Thoracic aorta (tissue), 2 donors: ENCODE measurements at places on chromosomes 6 and 20. TPM values are rescaled to one million over a fixed set of nuclear protein-coding genes. Genes with fewer than 3 reads are reported as not detected.
A peak's percentile ranks its signal among the peaks of the same experiment; 100 is the strongest.

The TRIM15 gene
- not detected for total RNA-seq

The GRM1 gene
- not detected for total RNA-seq

The SUMO4 gene
- total RNA-seq, result 3.2 TPM

DNA sequence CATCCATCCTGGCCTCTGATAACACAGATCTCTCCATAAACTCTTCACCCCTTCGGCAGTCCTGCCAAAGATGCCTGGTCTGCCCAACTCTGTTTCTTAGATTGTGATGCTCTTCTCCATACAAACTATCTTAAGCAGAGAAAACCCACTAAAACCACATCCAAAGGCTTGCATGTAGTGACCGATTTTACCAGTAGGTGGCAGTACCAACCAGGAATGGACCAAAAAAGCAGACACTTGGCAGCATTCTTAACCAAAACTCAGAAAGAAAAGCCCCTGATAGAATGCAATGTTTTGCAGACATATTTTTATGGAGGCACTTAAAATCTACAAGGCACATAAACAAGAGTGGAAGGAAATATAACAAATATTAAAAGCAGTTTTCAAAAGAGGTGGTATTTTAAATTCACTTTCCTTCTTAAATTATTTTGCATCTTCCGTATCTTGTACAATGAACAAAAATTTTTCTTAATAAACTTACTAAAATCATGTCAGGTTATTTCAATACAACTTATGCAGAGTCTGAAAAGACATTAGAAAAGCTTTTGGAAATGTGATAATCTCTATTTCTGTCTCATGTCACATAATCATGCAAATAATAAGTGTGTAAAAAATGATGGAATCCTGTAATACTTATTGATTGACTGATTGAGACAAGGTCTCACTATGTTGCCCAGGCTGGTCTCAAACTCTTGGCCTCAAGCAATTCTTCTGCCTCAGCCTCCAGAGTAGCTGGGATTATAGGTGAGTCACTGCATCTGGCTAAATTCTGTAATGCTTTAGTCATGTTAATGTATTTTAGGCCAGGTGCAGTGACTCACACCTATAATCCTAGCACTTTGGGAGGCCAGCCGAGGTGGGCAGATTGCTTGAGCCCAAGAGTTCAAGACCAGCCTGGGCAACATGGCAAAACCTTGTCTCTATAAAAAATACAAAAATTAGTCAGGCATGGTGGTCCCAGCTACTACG, 29.4 kb downstream of the LRP11 start:
- peak; percentile 28 for DNase-seq

GRCh38 chr20:44967207-44967807, 995 bp downstream of the STK4 start:
- no peak for DNase-seq

DNA sequence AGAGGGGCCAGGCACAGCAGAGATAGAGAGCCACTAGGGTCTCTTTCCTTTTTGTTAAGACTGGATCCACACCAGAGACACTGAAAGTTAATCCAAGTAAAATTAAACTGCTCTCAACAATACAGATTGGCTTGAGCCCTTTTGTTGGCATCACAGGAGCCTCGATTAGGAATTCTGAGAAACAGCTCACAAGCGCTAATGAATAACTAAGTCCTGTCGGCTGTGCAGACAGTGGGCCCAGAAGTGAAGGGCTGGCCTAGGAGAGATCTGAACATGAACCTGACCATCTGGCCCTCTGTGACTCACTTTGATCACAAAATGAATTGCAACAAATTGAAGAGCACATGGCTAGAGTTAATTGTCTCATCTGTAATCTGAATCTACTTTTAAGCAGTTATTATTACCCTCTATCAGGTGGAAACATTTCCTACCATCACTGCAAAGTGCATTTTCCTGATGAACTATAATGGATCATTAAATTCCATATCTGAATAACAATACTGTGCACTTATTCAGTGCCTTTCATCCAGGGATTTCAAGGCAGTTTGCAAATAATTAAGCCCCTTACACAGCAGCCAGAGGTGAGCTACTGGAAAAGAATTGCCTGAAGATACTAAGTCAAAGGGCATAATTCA, 3.2 kb downstream of the BACH2 start:
- DNase-seq, result no peak

- DNase-seq, result no peak
These were observed 77.5 kb downstream of the FKBP5 start for GRCh38 chr6:35611240-35611639.

GRCh38 chr6:154123155-154123956, 84.3 kb downstream of the OPRM1 start:
- no peak for DNase-seq

GRCh38 chr20:5033566-5033965, 32.3 kb upstream of the SLC23A2 start:
- no peak for DNase-seq

The KAT14 gene
- 7.7 TPM for total RNA-seq

The LIN28B gene
- total RNA-seq, result not detected

DNA sequence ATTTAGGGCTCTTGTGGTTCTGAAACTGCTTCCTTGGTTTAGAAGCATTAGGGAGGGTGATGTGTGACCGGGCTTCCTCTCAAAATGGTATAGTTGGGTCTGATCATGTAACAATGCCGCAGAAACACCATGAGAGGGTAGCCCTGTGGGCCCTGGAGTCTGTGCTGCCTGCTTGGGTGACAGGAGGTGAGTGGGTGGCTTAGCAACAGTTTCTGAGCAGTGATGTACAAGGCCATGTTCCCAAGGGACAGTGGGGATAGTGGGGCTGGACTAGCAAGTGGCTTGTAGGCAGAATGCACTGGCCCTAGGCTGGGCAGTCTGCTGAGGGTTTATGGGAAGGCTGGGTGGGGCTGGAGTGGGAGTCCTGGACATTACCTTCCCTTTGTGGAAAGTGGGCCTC, 106.9 kb upstream of the MYL9 start:
- DNase-seq, result no peak

The IL17F gene
- not detected for total RNA-seq

The EEF1A2 gene
- not detected for total RNA-seq

DNA sequence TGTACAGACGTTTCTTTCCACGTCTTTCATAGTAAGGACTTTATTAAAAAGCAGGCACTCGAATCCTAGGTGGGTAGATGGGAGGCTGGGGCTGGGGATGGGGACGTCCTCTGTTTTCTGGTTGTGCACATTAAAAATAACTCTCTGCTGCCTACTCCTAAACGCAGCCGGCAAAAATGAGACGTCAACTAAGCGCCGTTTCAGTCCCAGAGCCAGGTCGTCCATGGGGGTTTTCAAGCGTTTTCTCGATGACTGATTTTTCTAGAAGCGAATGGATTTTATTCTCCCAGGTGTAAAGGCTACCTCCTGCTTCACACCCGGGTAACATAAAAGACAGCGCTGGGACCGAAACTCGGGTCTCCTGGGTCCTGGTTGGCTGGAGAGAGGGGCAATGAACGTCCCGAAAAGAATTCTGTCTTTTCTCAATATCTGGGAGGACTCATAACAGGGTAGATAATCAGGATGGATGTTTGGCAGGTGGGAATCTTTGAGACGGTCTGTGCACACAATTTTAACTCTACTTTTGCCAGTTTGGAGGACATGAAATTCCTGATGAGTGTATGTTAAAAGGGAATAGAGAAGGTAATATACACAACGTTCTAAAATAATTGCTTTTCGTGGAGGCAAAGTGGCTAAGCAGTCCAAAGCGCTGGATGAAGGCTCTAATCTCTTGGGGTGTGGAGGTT, 25.2 kb downstream of the GPX6 start:
- no peak for DNase-seq

DNA sequence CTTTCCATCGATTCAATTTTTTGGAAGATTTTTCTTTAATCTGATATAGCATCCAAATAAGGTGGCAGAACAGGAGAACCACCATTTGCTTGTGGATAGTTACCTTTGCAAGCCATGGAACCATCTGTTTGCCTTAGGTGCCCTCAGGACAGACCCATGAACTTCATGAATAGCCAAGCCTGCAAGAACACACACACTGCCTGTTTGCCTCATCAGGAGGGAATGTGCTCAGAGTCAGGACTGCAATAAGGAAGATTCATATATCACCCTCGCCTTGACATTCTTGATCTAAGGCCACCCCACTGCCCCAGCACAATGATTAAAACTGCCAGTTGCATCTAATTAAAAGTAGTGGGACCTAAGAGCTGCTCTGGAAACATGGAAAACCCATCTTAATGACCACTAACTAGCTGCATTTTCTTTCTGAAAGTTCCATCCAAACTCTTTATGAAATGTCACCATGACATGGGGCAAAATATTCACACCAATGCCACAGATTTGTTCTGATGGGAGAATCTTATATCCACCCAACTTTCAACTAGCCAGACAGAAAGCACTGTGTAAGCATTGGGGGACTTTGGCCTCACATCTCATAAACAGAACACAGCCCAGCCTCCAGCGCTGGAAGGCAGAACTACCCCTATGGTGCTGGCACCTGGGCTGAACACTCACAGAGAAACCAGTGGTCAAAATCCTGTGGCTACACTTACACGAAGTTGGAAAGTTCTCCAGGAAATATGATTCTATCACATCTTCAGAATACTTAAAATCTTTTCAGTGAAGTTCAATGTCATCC, 48.3 kb downstream of the TBXT start:
- no peak for DNase-seq

The PKHD1 gene
- total RNA-seq, result not detected

DNA sequence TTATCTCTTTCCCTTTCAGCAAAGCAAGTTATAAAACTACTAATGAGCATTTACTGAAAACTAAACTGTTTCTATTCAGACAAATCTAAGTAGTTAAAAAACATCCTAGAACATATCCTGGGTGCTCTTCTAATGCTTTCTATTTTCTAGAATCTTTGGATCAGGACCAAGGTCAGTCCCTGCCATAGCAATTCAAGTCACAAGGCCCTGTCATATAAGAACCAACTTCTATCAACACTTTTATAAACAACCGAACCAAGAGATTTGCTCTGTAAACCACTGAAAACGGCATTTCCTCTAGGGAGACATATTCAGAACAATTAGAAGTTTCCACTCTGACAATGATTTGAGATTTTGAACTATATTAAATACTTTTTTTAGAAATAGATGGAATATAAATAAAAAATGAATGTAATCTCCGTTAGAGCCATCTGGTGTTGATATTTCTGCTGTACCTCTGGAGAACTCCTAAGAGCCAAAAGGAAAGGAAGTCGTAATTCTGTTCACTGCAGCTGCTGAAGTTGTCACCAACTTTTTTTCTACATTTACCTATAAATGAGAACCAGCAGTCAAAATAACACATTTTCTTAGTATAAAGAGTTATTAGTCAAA, 51.4 kb upstream of the LGSN start:
- DNase-seq, result no peak

The XPO5 gene
- 11.9 TPM for total RNA-seq

- no peak for DNase-seq
These were observed 41.6 kb upstream of the CD93 start for GRCh38 chr20:23127506-23128279.

The FAM83C gene
- not detected for total RNA-seq

DNA sequence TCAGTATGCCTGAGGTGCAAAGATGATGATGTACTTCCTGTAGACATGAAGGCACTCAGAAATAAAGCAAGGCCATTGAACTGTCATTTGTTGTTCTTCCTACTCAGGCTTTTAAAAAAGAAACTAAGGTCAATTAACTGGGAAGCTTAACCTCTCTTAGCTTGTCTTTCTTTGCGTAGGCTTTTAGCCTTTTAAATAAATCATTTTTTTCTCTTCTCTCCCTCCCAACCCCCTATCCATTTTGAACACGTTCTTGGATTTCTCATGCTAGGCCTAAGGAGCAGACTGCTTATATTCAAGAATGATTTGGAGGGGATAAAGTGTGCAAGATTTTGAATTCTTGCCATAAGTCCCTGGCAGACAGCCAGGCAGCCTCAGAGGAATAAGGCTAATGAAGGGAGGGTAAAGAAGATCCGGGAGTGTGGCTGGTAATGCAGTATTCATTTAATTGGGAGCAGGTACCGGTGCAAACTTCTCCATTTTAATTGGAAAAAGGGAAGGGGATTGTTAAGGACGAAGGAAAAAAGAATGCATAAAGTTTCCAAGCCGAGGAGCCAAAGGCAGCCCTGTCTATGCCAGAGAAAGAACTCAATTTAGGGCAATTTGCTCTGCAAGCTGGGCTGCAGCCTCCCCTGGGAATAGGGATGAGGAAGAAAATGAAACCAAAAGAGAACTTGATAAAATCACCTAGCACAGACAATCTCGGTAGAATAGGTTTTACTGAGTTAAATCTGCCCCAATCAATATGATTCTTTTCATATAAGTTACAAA, 343.8 kb upstream of the MMS22L start:
- DNase-seq, result no peak

DNA sequence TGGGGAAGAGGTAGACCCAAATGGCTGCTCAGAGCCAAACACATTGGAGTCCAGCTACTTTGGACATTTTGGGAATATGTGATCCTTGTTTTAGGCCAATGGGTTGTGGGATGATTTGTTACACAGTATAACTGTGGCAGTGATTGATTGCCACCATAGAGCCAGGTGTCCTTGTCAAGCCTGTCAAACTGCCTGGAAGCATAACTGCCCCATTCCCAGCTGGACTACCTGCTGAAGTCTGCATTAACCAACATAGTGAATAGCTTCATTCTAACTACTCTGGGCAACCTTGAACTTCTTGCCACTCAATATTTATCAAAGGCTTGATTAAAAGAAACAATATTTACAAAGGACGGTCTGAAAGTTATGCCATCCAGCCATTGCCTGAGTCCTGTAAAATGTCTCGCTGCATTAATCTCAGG, 164.7 kb downstream of the LINC00237 start:
- DNase-seq, result no peak

DNA sequence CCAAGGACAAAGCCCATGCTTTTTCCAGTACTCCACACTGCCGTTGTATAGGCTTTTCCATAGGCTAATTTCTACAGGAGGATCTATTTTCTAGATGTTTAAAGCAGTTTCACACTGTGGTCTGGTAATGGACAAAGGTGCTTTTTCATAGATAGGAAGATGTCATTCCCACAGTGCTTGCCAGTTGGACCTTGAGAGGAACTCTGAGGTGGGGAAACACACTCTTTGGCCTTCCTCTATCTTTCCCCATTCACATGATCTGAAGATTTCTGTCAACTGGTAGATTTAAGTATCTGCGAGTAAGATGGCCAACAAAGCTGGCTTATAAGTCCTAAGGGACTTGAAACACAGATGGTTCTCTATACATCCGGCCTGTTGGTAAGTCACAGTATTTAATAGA, 477.3 kb downstream of the UTRN start:
- no peak for DNase-seq

DNA sequence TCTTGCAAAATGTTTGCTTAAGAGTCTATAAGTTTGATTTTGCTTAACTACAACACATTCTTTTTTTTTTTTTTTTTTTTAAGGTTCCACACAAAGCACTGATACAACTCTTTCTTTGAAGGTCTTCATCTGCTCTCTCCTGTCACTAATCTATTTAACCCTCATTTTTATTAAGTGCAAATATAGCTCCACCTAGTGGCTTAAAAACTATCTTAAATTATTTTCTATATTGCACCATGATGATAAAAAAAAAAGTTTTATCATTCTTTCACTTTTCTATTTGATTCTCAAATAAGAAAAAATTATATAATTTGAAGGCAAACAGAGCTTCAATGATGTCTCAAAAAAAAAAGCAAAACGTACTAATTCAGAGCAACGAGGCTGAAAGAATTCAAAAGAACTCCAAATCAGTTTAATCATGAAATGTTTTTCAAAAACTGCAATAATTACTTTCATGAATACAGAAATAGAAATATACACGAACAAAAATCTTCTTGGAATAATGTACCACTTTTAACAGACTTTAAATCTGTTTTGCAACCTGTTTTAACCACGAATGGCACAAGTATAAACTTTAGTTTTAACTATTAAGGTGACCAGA, 12.8 kb downstream of the ESF1 start:
- no peak for DNase-seq

- DNase-seq, result no peak
These were observed 111.7 kb downstream of the NOL4L start for GRCh38 chr20:32473231-32474008.

GRCh38 chr20:21577551-21577950, 63.7 kb upstream of the NKX2-2 start:
- DNase-seq, result no peak
